ENCODE measurements at places on chromosomes 13 and 19. TPM values are rescaled to one million over a fixed set of nuclear protein-coding genes. Genes with fewer than 3 reads are reported as not detected.

Gene RFPL4A
- total RNA-seq, result not detected

Gene KIR3DL2
- total RNA-seq, result not detected

Gene SIGLEC12
- not detected for total RNA-seq

Gene PSG3
- total RNA-seq, result not detected

Gene LILRB4
- not detected for total RNA-seq
